Activated CD4-positive, alpha-beta memory T cell treated with anti-CD3 and anti-CD28 coated beads for 36 hours (primary cell): ENCODE measurements at places on chromosomes 3 and 15. TPM values are rescaled to one million over a fixed set of nuclear protein-coding genes. Genes with fewer than 3 reads are reported as not detected.

The ACTRT3 gene
- total RNA-seq, result 0.76 TPM

The RPN1 gene
- 166 TPM for total RNA-seq

- no peaks in the 10 kb centered on the region for H3K36me3 ChIP-seq
- no peak for DNase-seq
- peaks cover 3% of the 10 kb centered on the region for H3K4me1 ChIP-seq
- H3K4me3 ChIP-seq, result no peak overlapping the region
- H3K27ac ChIP-seq, result no peak overlapping the region
- no peaks in the 10 kb centered on the region for H3K27me3 ChIP-seq
Observed at GRCh38 chr3:184635126-184635525, 73.5 kb downstream of the EPHB3 start.

GRCh38 chr3:155604126-155604525 lies 140.7 kb downstream of the PLCH1 start:
- no peaks in the 10 kb centered on the region for H3K36me3 ChIP-seq
- peaks cover 5% of the 10 kb centered on the region for H3K27me3 ChIP-seq
- H3K27ac ChIP-seq, result no peak overlapping the region
- no peak overlapping the region for H3K4me3 ChIP-seq
- H3K4me1 ChIP-seq, result no peaks in the 10 kb centered on the region

The SRGAP3 gene
- total RNA-seq, result 2.2 TPM

DNA sequence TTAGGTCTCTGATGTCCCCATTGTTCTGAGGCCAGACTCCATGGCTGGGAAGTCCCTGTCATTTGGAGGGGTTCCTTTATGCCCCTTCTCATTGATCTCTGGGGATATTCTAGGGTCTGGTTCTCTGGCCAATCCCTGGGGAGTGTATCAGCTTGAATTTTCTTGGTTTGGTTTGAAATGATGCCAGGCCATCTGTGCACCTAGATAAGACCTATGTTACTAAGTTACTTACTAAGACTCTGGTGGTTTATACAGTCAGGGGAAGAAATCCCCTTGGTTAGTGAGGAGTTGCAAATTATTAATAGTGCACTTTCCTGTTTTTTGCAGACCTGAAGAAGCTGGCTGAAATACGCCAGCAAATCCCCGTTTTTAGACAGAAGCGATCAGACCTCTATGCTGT lies 20.3 kb downstream of the NIT2 start:
- no peak for DNase-seq
- no peak overlapping the region for H3K4me3 ChIP-seq
- H3K36me3 ChIP-seq, result peaks cover 46% of the 10 kb centered on the region
- no peaks in the 10 kb centered on the region for H3K27me3 ChIP-seq
- no peaks in the 10 kb centered on the region for H3K4me1 ChIP-seq

GRCh38 chr3:171788546-171789351 lies 21.5 kb downstream of the PLD1 start:
- H3K27ac ChIP-seq, result no peak overlapping the region
- no peaks in the 10 kb centered on the region for H3K4me1 ChIP-seq
- H3K4me3 ChIP-seq, result no peak overlapping the region
- peaks cover 8% of the 10 kb centered on the region for H3K27me3 ChIP-seq
- DNase-seq, result no peak
- no peaks in the 10 kb centered on the region for H3K36me3 ChIP-seq

GRCh38 chr3:140091143-140091542 lies 156.2 kb downstream of the CLSTN2 start:
- no peaks in the 10 kb centered on the region for H3K27me3 ChIP-seq
- H3K4me1 ChIP-seq, result no peaks in the 10 kb centered on the region
- H3K36me3 ChIP-seq, result no peaks in the 10 kb centered on the region
- H3K4me3 ChIP-seq, result no peak overlapping the region
- H3K27ac ChIP-seq, result no peak overlapping the region
- no peak for DNase-seq

DNA sequence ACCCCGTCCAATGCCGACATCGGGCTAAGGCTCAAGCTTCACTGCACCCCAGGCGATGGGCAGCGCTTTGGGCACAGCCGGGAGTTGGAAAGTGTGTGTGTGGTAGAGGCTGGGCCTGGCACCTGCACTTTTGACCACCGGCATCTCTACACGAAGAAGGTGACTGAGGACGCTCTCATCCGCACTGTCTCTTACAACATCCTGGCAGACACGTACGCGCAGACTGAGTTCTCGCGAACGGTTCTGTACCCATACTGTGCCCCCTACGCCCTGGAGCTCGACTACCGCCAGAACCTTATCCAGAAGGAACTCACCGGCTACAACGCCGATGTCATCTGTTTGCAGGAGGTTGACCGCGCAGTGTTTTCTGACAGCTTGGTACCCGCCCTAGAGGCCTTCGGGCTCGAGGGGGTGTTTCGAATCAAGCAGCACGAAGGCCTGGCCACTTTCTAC lies 1.0 kb downstream of the PDE12 start:
- H3K27me3 ChIP-seq, result no peaks in the 10 kb centered on the region
- H3K4me3 ChIP-seq, result peak overlapping the region; percentile 97
- H3K36me3 ChIP-seq, result peaks cover 32% of the 10 kb centered on the region

GRCh38 chr3:160372780-160373179 lies 26.2 kb downstream of the IFT80 start:
- no peak overlapping the region for H3K27ac ChIP-seq
- peaks cover 16% of the 10 kb centered on the region for H3K36me3 ChIP-seq
- no peak overlapping the region for H3K4me3 ChIP-seq
- H3K27me3 ChIP-seq, result no peaks in the 10 kb centered on the region

DNA sequence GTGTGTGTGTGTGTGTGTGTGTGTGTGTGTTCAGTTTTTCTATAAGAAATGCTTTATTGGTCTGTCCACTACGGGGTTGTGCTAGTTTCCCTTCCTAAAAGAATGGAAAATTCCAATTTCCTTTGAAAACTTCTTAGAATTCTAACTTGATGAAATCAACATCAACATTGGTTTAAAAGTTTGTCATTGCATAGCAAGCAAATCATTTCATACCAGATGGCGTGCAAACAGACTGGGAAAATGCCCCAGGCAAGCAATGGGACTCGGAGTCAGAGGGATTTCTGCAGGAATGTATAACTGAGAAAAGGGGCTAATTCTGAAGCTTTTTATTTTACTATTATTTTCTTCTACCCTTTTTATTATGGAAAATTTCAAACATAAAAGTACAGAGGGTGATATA lies 13.1 kb upstream of the DYNC1LI1 start:
- H3K4me1 ChIP-seq, result no peaks in the 10 kb centered on the region
- no peak overlapping the region for H3K27ac ChIP-seq
- DNase-seq, result no peak
- no peaks in the 10 kb centered on the region for H3K36me3 ChIP-seq
- peaks cover 3% of the 10 kb centered on the region for H3K27me3 ChIP-seq

The SLC22A13 gene
- total RNA-seq, result not detected
